Hematopoietic multipotent progenitor cell treated with erythropoietin and hydrocortisone succinate and interleukin-3 and kit ligand, for 6 days (in vitro differentiated cells): ENCODE measurements at places on chromosomes 3 and 15.
A peak's percentile ranks its signal among the peaks of the same experiment; 100 is the strongest.

DNA sequence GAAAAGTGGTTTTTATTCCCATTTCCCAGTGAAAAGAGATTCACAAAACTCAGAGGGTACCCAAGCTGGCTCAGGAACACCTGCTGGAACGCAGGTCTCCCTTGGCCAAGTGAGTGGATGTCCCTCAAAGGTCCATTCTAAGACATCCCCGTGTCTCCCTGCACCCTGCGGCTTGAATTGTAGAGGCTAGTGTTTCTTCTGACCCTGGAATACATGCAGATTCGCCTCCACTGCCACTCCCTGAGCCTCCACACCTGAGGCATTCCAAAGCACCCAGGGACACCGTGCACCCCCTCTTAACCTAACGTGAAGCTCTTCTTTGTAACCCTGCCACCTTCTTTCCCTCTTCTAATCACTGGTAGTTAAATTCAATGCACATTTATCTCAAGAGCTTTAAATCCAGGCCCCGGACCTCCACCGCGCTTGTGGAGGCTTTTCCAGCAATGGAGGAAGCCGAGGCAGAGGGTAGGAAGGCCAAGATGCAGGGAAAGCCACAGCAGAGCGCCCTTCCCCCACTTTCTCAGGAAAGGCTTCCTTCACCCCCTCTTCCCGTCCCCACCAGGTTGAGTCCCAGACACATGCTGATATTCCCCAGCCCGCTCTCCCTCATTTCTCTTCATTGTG lies 590 bp upstream of the ITGA11 start:
- no peak for DNase-seq

GRCh38 chr3:55000546-55000945 lies 72.7 kb upstream of the LRTM1 start:
- no peak for DNase-seq

DNA sequence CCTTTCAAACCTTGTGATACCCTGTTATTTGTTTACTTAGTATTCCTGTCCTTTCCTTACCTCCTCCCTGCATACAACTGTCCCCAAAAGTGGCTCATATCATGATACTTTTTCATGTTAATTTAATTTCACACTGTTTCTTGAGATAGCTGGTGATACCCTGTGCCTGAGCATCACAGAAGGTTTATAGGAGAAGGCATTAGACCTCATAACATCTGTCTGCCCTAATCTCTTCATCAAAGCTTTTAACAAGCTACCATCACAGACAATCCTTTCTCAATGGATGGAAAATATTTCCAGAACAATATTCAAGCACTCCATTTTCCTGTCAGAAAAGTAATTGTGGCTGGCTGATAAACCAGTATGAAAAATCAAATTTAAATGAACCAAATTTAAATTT lies 81.6 kb downstream of the SSR3 start:
- no peak for DNase-seq

- peak; percentile 81 for DNase-seq
Measured at GRCh38 chr3:122458992-122459391, 43.1 kb upstream of the WDR5B start.

- DNase-seq = no peak
Measured at GRCh38 chr15:66095871-66096687, 157.5 kb downstream of the MEGF11 start.
